ENCODE measurements at places on chromosomes 13 and 19.
A peak's percentile ranks its signal among the peaks of the same experiment; 100 is the strongest.

DNA sequence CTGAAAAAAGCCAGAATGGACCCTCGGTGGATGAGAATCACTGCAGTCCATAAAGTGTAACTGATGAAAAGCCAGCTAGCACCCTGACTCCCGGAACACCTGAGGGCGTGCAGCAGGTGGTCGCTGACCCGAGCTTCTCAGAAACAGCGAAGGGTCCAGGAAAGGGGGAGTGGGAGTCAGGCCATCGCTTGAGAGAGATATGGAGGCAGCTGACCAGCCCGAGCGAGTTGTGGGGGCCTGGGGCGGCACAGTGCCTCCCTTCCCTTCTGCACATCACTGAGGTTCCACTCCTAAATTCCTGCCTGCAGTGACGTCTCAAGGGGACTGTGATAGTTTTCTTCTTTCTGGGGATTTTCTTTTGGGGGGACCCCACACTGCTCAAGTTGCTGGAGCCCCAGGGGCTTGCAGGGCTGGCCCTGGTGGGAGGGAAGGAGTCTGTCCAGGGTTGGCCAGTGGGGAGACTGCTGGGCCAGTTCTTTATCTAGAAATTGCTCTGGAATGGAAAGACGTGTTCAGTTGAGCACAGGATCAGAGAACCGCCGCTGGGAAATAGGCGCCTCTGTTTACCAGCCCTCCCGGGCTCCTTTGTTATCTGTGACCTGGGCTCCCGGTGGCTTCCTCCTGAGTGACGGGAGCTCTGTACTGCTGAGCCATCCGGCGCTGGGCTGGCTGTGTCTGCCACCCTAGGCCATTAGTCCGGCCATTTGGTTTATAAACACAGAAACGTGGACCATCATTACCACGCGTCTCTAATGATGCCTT, 71.3 kb downstream of the RAB20 start:
- no peak for DNase-seq

GRCh38 chr19:38831142-38831605, 420 bp downstream of the ECH1 start:
- no peak for DNase-seq

DNA sequence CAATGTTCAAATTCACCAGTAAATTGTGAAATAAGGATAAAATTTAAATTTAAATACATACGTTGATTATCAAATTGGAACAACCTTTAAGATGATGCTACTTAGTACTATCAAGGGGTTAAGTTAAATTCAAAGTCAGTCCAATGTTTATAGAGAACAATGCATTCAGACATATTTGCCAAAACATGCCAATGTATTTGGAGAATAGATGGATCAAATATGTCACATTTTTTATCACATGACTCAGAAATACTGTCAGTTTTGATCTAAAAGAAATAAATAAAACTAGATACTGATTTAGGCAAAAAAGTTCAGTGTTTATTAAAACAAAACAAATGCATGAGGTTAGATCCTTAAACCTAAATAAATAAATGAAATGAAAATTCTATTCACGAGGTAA, 281.2 kb downstream of the SLITRK5 start:
- no peak for DNase-seq

- no peak for DNase-seq
These were observed 36.1 kb downstream of the RCBTB1 start for GRCh38 chr13:49549289-49549688.

DNA sequence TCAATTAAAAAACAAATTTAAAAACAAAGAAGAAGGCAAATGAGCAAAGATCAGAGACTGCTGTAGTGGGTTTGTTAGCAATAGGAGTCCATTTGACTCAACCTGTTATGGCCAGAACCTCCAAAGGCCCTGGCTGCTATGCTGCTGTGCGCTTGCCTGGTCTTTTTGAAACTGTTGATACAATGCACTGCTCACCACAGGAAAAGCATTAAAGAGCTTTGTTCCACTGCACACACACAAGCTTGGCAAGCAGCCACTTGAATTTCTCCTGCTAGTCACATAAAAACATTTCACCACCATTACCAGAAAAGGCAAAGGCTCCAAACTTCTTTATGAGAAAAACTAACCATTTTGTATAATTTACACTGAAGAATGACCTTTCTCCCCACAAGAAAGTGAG, 132.2 kb downstream of the FREM2 start:
- DNase-seq = no peak

DNA sequence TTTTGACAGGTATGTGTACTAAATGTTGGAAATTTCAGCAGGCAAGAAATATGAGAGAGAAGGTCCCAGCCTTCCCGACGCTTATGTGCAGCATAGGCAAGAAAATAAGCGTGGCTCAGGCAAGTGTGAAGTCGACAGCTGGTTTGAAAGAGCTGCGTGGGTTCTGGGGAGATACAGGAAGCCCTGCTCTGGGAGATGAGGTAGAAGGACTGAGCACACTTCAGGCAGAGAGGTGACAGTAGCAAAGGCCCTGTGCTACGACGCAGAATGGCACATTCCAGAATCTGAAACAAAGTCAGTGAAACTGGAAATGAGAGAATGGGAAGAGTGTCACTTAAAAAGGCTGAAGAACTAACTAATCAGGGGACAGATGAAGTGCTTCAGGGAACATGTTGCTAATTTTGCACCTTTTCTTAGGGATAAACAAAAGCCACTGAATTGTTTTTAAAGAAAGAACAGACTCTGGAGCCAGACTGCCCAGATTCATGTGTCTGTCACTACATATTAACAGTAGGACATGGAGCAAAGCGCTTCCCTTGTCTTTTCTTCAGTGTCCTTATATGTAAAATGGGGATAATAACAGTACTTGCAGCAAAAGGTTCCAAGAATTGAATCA, 160.1 kb downstream of the SPRY2 start:
- DNase-seq = no peak

DNA sequence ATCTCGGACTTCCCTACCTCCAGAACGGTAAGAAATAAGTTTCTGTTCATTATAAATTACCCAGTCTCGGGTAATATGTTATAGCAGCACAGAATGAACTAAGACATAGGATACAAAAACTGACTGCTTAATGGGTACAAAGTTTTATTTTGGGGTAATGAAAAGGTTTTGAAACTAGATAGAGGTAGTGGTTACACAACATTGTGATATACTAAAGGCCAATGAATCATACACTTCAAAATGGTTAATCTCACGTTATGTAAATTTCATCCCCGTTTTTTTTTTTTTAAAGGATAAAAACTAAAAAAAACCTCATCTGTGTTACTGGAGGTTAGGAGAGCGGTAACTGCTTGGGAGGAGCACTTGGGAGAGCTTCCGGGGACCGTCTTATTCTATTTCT, 23.5 kb downstream of the AKT2 start:
- no peak for DNase-seq

DNA sequence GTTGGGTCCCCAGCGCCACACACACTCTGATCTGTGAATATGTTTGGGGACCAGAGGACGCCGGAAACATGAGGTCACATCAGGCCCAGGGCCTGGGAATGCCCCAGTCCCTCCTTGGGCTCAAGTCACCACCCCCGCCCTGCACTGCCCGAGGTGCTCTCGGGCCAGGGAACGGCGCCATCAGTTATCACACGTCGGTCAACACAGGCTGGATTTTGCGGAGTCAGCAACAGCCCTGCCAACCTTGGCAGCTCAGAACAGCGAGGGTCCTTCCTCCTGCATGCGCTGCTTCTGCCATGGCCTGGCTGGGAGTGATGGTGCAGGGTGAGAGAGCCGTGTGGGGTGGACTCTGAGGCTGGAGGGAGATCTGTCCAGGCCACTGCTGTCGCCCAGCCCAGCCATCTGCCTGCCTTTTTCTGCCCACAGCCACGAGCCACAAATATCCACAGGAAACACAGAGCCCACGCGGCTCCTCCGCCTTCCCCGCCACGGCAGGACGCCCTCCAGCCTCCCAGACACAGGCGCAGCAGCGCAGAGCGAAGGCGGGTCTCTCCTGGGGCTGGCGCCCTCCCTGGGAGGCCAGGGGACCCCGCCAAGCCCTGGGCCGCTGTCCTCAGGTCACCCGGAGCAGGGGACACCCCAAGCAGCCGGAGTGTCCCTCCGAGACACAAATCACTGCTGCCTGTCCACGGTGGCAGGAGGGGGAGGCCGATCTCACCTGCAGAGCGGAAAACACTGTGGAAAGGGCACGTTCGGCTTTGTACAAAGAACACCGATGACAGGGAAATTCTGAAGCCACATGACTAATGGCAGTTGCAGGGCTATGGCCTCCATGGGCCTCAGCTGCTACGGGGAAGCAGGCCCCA, 31.6 kb upstream of the CACTIN start:
- no peak for DNase-seq

DNA sequence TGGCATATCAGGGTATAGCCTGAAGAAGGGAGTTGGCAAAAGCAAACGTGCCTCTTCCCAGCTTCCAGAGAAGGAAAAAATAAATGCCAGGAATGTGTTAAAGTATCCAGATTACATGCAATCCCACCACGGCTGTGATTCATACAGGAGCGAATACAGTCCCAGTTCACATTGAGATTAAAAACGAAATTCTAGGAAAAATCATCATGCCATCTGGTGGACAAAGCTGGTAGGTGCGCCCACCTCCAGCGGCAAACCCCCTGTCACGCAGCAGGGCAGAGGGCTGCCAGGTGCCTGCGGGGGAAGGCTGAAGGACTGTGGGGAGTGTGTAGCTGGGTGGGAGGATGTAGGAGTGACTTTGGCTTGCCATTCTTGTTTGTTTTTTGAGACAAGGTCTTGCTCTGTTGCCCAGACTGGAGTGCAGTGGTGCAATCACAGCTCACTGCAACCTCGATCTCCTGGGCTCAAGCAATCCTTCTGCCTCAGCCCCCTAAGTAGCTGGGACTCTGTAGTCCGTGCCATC, 6.4 kb upstream of the DMWD start:
- DNase-seq = peak; percentile 83

GRCh38 chr13:69199664-69200063, 908.0 kb upstream of the ATXN8OS start:
- no peak for DNase-seq

DNA sequence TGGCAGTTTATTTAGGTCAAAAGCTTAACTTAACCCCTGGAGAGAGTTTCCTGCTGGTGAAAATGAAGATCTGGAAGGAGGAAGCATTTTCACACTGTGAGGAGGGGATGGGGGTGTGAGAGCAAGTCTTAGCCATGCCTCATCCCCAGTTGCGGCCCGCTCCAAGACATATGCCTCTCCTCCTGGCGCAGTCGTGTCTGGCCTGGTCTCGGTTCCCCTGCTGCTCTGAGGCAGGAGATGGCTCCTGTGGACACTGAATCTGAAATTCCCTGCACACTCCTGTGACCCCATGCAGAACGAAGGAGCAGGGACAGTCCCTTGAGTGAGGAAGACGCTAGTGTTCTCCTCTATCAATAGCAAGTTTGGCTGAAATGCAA, 360 bp upstream of the ZNF69 start:
- DNase-seq = no peak

DNA sequence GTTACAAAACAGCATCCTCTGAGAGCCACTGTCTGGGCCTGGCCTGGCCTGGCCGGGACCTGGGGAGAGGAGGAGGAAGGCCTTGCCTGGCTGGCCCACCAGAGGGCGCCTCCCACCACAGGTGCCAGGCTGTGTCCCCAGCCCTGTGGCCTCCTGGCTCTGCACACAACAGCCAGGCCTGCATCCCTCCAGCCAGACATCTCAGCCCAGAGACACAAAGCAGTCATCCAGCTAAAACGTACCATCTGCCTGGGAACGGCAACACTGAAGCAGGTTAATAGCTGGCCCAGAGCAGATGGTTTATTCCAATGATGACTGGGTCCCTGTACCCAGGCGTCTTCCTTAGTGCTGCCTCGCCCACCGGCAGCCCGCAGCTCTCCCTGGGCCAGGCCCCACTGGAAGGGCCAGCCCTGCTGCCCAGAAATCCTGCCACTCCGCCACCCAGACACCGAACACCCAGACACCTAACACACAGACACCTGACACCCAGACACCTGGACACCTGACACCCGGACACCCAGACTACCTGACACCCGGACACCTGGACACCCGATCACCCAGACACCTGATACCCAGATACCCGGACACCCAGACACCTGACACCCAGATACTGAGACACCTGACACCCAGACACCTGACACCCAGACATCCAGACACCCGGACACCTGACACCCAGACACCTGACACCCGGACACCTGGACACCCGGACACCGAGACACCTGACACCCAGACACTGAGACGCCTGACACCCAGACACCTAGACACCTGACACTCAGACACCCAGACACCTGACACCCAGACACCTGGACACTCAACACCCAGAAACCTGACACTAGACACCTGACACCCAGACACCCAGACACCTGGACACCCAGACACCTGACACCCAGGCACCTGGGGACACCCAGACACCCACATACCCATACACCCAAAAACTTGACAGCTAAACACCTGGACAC, 20.1 kb downstream of the C19orf12 start:
- peak; percentile 90 for DNase-seq

DNA sequence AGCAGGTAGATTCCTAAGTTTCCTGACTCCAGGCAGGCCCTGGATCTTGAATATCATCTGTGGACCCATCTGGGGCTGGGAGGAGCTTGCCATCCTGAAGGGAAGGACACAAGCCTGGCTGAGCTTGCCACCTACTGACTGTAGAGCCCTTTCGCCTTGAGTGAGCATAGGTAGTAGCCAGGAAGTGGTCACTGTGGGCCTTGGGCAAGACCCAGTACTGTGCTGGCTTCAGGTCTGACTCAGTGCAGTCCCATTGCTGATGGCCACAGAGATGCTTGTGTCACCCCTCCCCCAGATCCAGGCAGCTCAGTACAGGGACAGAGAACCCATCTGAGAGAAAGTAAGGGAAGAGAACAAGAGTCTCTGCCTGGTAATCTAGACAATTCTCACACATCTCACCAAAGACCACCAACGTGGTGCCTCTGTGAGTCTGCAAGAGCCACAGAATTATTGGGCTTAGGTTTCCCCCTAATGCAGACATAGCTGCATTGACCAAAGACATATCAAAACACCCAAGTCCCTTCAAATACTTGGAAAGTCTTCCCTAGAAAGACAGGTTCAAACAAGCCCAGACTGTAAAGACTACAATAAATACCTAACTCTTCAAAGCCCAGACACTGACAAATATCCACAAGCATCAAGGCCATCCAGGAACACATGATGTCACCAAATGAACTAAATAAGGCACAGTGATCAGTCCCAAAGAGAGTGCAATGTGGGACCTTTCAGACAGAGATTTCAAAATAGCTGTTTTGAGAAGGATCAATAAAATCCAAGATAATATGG, 108.2 kb upstream of the WASF3 start:
- DNase-seq = no peak

GRCh38 chr13:87198371-87198770, 472.8 kb upstream of the SLITRK5 start:
- no peak for DNase-seq

GRCh38 chr19:947707-948539, 22.1 kb downstream of the ARID3A start:
- DNase-seq = peak; percentile 96
